NK-92 treated with Interleukin-12 subunit alpha and Interleukin-12 subunit beta, amount 100 ng/mL, for 24 hours (cell line): ENCODE measurements at places on chromosomes 2 and 18.

DNA sequence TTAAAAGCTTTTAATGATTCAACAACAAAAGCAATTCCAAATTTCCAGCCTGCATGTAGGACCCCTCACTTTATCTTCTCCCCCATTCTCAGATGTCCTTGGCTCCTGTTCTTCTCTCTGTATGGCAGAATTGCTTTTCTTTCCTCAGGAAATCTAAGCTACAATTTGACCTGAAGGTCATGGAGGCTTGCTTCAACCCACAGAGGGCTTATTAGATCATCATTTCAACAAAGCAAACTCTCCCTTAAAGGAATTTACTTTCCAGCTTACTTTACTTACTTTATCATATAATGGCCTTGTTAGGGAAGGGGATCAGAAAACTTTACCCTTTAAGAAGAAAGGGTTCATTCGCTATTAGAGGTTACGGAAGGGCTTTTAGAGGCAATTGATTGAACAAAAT is 211.5 kb downstream of the RAD51AP2 start:
- DNase-seq: no peak

- no peak for DNase-seq
These were observed 16.3 kb upstream of the MYO1B start for GRCh38 chr2:191228861-191229260.

DNA sequence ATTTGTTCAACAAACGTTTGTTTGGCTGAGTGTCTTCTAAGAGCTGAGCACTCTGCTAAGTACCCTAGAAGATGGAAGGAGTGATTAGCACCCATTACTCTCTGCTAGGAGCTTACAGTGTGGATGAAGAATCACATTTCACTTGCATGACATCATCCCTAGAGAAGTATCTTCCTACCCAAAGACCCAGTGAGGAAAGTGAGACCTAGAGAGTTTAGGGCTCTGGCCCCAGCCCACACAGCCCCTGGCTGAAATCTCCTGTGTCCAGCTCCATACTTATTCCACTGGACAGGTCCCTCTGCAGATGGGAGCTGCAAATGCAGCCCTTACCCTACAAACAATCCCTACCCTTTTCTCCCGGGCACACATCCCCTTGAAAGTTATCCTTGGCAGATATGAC is 26.8 kb upstream of the EPAS1 start:
- DNase-seq: no peak

DNA sequence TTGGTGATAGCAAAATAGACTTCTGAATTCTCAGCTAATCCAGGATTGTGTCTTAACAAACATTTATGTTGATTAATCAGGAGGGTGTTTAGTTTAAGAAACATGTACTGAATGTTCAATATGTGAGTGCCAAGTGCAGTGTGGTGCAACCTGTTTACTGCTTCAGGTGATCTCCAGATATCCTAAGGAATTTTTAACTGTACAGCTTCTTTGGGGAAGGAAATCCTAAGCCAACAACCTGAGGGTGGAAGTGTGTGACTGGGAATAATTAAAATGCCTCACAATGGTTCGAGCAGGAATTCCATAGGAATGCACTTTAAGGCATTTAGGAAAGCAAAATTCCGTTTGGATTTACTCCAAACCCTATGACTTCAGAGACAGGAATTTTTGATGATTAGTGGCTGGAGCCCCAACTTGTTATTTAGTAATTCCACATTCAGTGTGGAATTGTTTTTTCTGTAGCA is 16.4 kb downstream of the CRIM1 start:
- DNase-seq: no peak

- DNase-seq: no peak
These were observed 774.6 kb upstream of the CRIM1 start for GRCh38 chr2:35580956-35581355.

- no peak for DNase-seq
These were observed 549.4 kb upstream of the SALL3 start for GRCh38 chr18:78430131-78430758.

GRCh38 chr2:169892951-169893350 is 65.7 kb downstream of the UBR3 start:
- no peak for DNase-seq

GRCh38 chr2:192025637-192026036 is 169.1 kb downstream of the TMEFF2 start:
- no peak for DNase-seq

DNA sequence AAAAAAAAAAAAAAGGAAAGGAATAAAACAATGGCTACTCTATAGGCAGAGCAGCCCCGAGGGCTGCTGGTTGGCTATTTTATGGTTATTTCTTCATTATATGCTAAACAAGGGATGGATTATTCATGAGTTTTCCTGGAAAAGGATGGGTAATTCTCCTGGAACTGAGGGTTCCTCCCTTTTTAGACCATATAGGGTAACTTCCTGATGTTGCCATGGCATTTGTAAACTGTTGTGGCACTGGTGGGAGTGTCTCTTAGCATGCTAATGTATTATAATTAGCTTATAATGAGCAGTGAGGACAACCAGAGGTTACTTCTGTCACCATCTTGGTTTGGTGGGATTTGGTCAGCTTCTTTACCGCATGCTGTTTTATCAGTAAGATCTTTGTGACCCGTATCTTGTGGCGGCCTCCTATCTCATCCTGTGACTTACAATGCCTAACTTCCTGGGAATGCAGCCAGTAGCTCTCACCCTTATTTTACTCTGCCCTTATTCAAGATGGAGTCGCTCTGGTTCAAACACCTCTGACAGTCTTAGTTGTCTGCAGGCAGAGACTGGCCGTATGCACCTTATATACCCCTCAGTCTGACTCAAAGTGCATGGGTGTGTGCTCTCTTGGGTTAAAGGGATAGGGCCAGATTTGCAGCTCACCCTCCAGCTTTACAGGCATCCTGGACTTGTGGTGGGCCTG is 57.7 kb downstream of the HAUS1 start:
- DNase-seq: no peak

GRCh38 chr18:2901423-2901985 is 54.7 kb downstream of the EMILIN2 start:
- DNase-seq: no peak

DNA sequence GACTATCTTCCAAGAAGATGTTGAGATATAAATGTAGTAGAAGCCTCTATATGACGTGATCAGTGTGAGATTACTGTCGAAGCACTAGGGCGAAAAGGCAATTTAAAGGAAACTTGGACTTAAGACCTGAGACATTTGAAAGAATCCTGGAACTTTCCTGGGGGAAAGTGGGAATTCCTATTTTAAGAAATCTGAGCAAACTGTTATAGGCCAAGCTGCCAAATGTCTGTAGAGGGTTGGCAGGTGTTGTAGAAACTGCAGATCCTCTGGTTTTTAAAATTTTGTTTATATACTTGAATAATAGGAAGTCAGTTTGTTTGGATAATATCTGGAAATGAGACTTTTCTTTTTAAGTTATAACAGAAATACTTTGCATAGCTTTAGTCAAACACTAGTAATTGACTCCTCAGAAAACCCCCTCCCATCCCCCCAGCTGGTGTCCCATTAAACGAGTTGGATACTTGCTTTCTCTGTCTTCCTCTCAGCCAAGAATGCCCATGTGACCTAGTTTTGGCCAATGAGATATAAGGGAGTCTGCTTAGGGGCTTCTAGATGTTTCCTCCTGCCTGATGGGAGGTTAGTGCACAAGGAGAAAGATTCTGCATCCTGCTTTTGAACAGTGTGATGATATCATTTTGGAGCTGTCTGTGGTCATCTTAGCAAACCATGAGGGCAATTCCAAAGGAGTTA is 61.2 kb downstream of the MOGAT1 start:
- DNase-seq: no peak

DNA sequence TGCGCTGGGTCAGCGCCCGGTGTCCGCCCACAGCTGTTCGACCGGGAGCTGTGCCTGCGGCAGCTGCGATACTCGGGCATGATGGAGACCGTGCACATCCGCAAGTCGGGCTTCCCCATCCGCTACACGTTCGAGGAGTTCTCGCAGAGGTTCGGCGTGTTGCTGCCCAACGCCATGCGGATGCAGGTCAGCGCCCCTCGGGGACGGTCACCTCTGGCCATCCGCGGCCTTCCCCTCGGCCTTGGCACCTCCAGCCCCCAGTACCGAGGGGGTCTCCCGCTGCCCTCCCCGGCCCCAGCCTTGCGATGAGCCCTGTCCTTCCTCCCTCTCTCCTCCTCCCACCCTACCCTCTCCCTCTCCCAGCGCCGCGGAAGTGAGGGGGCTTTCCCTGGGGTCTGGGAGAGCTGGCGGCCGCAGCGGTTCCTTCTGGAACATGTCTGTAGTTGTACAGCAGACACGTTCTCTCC is 53.2 kb upstream of the GPR17 start:
- no peak for DNase-seq

DNA sequence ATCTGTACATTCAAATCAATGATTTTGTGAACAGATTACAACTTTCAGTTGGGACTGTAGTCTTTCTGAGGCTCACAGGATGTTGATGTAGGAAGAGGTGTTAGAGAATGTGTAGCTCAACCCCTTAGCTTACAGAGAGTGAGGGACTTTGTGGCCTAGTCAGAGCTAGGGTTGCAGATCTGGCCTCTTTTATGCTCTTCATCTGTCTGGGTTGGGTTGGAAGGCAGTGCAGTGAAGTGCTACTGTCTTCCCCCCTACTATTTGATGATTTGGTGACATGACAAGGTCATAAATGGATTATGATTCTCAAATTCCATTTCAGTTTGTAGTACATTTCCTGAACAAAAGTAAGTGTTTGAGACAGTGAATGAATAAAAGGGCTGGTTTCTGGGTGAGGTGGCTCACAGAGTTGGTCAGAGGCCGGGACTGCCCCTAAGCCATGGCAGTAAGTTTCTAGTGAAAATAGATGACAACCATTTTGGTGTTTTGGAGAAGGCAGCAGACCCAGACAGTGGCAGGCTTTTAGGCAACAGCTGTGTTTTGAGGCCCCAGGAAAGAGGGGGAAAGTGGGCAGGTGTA is 21.6 kb downstream of the MAP4K4 start:
- no peak for DNase-seq

DNA sequence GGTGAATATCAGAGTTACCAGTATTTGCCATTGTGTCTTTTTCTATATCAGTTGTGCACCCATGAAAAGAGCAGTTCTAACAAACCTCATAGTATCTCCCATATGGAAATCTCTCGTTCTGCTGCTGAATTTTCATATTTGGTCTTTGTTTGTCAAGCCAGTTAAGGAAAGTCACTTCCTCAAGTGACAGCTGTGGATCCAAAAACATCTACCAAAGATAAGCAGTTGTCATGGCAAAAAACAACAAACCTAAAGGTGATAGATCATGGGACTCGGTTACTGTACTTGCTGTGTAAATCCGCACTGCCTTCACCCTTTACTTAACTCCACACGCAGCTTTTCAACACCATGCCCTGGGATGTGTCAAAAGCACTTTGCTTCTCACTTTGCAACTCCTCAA is 17.3 kb downstream of the BMP10 start:
- no peak for DNase-seq

- no peak for DNase-seq
These were observed 867.3 kb downstream of the EPHA4 start for GRCh38 chr2:220704810-220705209.

GRCh38 chr2:148301362-148301761 is 280.5 kb downstream of the MBD5 start:
- DNase-seq: no peak

- DNase-seq: no peak
These were observed 59.0 kb downstream of the TACR1 start for GRCh38 chr2:75140288-75140687.

DNA sequence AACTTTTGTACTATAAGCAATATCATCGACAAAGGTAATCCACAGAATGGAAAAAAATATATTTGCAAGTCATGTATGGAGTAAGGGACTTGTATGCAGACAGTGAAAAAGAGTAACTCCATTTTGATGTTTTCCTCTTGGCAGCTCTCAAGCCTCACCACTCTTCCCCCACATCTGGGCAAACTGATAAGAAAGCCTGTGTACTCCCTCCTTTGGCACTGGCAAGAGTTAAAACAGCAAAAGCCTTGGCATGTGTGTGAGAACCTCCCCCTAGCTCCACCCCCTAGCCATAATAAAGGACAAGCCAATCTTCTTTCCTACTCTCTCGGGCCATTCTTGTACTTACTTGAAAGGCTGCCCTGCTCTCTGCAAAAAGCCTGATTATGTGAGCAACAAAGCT is 335.2 kb downstream of the LRATD1 start:
- DNase-seq: no peak

DNA sequence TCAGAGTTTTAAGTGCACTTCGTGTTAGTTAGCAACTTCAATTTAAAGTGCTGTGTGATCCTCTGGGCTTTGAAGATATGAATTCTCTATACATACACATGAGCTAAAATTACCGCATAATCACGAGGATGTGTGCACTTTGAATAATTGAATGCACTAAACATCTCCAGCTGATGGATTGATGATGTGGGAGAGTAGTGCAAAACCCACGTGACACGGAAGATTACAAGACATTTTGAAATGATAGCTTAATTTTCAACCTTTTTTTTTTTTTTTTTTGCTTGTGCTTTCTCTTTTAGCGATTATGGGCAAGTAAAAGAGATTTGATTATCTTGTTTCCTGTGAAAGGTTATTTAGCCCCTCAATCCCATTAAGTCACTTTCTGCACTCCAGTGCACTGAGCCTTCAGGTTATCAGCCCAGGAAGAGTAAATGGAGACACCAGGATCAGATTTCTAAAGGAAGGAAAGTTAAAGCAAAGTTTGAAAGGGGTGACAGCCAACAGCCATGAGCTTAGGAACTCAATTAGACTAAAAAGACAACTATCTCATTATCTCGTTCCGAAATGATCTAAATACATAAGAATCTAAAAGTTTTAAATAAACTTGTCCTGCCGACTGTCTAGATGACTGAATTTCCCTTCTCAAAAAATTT is 81.6 kb downstream of the CDK15 start:
- DNase-seq: no peak

- DNase-seq: no peak
These were observed 168.8 kb downstream of the ZNF385B start for GRCh38 chr2:179692610-179693009.

DNA sequence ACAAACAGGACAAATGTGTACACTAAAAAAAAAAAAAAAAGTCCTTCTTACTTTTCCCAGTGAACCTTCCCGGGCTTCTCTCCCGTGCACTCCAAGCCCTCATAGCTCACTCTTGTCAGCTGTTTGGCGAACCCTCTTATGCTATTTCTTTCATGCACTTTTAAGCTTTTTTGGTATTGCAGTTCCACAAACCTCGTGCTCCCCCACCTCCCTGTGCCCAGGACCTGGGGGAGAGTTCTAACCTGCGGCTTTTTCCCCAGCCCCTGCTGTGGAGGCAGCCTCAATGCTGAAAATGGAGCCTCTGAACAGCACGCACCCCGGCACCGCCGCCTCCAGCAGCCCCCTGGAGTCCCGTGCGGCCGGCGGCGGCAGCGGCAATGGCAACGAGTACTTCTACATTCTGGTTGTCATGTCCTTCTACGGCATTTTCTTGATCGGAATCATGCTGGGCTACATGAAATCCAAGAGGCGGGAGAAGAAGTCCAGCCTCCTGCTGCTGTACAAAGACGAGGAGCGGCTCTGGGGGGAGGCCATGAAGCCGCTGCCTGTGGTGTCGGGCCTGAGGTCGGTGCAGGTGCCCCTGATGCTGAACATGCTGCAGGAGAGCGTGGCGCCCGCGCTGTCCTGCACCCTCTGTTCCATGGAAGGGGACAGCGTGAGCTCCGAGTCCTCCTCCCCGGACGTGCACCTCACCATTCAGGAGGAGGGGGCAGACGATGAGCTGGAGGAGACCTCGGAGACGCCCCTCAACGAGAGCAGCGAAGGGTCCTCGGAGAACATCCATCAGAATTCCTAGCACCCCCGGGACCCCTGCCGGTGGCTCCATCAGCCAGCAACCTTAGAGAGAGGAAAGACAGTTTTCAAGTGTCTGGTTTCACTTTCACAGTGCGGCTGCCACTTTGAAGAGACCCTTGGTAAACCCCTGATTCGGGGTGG is 826 bp downstream of the KCNE4 start:
- DNase-seq: no peak
